ENCODE measurements at places on chromosomes 2 and 18.

GRCh38 chr2:98908931-98909316 lies 27.1 kb downstream of the CRACDL start:
- no peak for DNase-seq

- DNase-seq, result no peak
Observed at GRCh38 chr2:70116936-70117552, 29.8 kb downstream of the PCBP1 start.

DNA sequence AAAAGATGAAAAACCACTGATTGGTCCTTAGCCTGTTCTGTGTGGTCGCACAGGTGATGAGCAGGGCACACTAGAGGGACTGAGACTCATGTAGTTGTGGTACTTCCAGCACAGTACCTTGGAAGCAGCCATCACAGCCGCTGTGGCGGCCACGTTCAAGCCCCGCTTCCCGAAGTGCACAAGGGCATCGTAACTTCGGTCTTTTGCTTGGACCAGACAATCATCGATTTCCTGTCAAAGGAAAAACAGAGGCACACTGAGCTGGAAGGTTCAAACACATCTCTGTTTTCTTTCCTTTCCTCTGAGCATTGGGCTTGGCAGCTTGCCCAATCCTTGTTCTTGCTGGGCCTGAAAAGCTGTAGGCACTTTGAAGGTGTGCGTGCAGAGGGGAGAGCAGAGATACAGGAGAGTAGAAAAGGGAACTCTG lies 52.6 kb downstream of the MRPL35 start:
- DNase-seq, result no peak

- no peak for DNase-seq
Observed at GRCh38 chr18:9280849-9281248, 53.7 kb upstream of the TWSG1 start.

- no peak for DNase-seq
Observed at GRCh38 chr18:6311456-6312215, 103.1 kb downstream of the L3MBTL4 start.

GRCh38 chr2:241490825-241491506 lies 17.4 kb downstream of the STK25 start:
- no peak for DNase-seq

DNA sequence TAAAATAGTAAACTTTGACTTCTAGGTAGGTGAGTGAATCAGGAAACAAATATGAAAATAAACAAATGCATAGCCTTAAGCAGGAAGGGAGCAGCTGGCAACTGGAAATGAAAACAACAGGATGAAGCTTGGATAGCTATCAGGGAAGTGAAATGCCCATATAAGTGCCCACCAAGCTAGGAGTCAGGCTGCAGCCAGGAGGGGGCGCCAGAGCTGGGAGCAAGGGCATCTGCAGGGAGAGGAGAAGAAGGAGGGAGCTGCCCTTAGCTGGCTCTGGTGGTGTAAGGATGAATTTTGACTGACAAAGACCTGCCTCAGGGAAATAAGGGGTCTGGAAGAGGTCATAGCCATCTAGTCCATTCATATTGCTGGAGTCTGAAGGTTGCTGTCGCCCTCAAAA lies 298.3 kb downstream of the TDRD15 start:
- DNase-seq, result peak; percentile 32

GRCh38 chr18:74951165-74951760 lies 257.7 kb downstream of the PTGR3 start:
- DNase-seq, result no peak

GRCh38 chr2:14420851-14421250 lies 211.7 kb upstream of the LRATD1 start:
- no peak for DNase-seq

DNA sequence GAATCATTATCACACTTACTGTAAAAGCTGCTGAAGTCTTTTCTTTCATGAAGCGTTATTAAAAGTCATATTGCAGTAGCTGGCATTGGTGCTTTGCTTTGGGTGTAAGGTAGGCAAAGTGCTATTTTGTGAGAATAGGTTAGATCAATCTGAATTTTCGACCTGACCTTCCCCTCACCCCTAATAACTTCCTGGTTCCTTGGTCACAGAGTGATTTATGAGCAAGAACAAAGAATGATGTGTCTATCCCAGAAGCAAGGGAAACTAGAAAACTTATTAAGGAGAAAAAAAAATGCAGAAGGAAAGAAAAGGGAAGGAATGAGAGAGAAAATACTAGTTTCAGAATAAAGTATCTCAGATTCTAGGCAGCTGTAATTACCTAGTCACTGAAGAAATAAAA lies 163.1 kb upstream of the MEIS1 start:
- DNase-seq, result no peak

DNA sequence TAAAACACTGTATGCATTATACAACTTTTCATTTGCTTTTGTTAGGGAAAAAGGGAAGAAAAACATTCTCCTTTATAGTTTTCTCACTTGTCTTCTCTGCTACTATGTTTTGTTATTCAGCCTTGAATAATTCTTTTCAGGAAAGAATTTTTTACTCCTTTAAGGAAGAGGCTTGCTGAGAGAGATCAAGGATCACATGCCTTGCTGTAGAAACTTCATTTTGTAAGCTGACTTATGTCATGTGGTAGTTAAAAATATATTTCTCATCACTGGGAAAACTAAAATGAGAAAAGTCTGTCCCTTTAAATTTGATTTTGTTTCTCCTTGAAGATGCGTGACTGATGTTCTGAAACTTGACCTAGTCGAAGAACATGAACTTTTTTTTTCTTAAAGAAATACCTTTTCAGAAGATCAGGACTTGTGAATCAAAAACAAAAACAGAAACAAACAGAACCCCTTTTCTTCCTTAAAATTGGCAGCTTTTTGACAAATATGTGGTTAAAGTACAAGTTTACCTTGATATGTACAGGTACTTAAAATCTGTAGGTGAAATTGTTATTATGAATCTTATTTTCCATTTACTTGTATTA lies 145.1 kb downstream of the COMMD1 start:
- no peak for DNase-seq

GRCh38 chr18:48866856-48867255 lies 83.9 kb downstream of the SMAD7 start:
- no peak for DNase-seq

Measured in activated naive CD8-positive, alpha-beta T cell treated with anti-CD3 and anti-CD28 coated beads, Interleukin-2, amount 10 ng/mL, durations not matched to agents 7 days and 5 days (primary cell).